Uterus (tissue), 4 donors: ENCODE measurements at places on chromosomes 5 and 9.

DNA sequence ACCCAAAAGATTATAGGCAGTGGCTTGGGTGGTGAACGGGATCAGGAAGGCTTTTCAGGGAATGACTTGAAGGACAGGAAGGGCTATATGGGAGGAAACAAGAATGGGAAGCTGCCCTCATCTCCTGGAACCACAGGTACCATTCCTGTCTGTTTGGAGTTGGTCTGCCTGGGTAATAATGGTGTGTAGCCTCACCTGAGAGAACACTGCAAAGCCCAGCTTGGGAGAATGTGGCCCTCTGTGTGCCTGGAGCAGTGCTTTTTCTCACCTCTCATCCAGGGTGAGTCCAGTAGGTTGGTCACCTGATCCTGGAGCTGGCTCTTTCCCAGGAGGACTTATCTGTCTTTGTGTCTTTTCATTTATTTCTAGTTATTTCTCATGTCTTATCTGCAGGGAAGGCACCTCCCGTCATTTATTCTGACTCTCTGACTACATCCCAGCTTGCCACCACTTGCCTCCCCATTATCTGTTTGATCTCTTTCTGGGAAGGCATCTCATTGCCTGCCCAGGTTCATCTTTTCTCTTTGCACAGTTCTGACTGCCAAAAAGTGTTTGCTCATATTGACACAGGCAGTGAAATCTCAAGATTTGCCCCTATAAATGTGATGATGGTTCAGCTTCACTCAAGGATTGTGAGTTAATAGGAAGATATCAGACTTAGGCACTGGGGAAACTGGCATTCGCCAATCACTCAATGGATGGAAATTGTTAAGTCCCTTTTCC, 22.5 kb upstream of the OR2S2 start:
- DNase-seq: no peak

GRCh38 chr9:101311191-101311590, 73.6 kb downstream of the BAAT start:
- no peak for DNase-seq

DNA sequence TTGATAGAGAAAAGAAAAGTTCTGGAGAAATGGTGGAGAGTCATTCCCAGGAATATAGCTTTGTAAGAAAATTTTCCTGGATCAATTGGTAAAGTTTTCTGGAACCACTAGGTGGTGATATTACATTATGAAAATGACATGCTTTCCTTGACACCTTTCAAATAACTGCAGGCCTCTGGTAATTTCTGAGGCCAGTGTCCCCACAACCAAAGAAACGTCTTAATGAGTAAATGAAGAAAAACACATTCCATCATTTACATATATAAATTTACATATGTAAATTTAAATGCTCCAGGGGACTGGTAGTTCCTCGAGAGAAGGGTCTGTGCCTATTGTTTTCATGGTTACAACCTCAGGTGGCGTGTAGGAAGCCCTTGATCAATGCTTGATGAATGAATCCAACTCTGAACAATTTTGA, 17.2 kb upstream of the RGS3 start:
- DNase-seq: no peak

DNA sequence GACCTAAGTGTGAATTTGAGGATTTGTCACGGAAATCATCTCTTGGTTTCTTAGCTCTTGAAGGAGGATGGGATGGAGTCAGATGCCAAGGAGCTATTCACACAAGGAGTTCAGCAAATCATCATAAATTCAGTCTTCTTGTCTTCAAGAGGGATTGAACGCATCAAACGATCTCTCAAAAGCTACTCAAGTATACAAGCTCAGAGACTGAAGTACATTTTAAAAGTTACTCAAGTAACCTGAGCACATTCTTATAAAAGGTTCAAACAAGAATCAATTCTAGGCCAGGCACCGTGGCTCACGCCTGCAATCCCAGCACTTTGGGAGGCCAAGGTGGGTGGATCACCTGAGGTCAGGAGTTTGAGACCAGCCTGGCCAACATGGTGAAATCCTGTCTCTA, 21.1 kb upstream of the GOLPH3 start:
- no peak for DNase-seq

DNA sequence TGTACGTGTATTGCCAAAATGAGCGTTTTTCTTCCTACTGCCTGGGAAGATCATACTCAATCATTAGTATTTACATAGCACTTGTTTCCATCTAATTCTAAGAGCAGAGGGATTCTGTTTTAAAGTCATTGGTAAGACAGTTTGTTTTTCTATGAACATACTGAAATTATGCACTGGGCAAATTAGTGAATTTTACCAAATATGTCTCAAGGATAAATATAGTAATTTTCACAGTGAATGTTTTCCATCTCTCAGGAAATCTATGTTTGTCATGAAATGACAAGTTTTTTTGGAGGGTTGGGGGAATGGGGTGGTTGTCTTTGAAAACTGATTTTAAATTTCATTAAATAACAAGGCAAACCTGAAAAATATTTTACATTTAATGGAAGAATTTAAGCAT, 441.3 kb upstream of the ARRDC3 start:
- DNase-seq: no peak

DNA sequence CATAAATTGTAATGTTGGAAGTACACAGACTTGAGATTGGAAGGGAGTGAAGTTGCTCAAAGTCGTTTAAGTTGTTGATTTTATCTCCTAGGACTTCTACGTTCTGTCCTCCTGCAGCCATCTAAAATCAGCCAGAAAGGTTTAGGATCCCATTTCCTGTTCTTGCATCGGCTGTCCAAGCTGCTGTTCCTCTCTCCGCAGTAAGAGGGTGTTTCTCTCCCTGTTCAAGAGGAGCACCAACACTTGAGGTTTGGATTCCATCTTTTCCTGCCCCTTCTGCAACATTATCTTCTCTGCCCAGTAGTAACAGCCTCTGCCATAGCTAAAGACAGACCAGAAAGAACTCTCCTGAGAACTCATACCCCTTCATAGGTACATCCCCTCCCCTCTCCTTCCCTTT, 373.4 kb downstream of the GADD45G start:
- DNase-seq: no peak

GRCh38 chr5:177005619-177006264, 837 bp downstream of the UIMC1 start:
- peak; percentile 57 for DNase-seq

DNA sequence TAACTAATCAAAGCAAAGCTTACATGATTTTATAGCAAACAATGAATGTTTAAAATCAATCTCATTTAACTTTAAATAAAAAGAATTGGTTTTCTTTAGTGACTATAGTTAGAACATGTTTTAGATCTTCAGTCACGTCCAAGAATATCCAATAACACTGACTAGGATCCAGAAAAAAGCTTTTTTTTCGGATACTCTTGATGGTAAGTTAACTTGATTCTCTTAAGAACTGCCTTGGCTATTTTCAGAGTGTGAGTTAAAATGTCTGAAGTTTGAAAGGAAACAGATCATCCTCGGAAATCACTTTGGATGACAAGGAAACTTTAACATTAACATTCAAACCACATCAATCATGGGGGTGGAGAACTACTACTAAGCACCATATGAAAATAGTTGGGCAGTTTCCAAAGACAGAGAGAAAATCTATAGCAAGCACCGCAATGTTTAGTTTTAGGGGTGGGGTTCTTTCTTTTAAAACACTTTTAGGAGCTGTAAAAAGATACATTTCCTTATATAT, 83.7 kb upstream of the SLC27A6 start:
- DNase-seq: no peak

GRCh38 chr5:57102905-57103255, 71.0 kb upstream of the GPBP1 start:
- no peak for DNase-seq

GRCh38 chr5:18216016-18216415, 581.8 kb downstream of the TAF11L14 start:
- DNase-seq: no peak

DNA sequence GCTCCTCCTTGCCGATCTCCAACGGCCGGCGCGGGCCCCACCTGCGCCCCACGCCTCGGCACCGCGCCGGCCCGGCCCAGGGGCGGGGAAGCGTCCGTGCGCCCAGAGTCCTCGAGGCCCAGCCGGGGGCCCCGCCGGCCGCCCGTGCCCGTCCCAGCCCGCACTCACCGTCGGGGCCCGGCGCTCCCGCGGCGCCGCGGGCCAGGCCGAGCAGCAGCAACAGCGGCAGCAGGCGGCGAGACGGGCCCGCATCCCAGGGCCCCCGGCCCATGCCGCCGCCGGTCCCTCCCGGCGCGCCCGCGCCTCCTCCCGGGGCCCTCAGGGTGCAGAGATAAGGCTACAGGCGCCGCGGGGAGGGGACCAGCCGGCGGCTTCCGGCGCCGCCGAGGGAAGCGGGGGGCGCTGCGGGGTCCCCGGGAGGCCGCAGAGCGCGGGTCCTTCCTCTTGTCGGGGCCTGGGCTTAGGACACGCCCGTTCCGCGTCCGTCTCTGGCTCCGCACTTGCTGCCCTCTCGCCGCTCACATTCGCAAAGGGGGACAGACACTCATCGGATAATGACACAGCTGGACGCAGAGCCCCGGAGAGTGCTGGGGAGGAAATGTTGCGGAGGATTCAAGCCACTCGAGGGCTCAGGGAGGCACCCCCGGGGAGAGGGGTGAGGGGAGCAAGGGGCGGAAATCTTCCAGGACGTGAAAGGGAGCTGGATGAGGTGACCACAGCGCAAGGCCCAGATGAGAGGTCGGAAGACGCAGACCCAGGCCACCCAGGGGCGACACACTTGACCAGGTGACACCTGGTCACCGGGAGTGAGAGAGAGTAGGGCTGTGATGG, at the start of gene SUSD1:
Gene SUSD1, minus strand, starts transcription at position 333 of the 831 bp plus-strand sequence. Its CDS starts 62 bp downstream, at position 271.
- no peak for DNase-seq

- DNase-seq: no peak
Measured at GRCh38 chr9:636931-637591, 204.4 kb upstream of the DMRT1 start.

DNA sequence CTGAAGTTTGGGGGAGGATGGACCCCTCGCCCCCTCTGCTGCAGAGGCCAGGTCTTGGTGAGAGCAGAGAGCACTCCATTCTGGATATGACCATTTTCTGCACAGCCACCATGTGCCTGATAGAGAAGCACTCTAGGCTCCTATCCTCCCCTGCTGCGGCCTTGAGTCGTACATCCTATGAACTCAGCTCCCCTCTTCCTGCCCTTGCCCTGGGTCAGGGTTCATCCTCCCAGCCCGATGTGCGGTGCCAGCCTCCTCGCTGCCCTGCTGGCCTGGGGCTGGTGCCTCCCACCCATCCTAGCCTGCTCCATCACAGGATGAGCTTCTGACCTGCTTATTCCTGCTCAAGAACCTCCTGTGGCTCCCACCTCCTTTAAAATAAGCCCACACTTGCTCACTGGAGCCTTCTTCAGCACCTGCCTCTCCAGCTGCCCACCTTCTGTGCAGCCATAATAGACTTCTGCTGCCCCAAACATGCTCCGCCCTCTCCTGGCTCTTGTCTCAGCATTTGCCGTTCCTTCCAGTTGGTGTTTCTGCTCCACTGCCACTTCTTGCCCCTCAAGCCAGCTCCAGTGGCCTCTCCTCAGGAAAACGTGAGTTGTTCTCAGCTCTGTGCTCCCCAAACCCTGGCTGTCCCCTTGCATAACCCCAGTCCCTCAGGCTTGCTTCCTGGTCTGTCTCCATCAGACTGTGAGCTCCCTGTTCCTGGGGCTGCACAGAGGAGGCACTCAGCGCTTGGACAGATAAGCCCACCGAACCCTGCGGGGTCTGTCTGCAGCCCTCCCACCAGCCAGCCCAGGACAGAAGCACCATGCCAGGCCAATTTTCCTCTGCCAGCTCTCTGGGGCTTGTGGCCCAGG, 22.3 kb upstream of the TTLL11 start:
- DNase-seq: no peak

- no peak for DNase-seq
Measured at GRCh38 chr5:15791274-15791673, 291.3 kb downstream of the FBXL7 start.

DNA sequence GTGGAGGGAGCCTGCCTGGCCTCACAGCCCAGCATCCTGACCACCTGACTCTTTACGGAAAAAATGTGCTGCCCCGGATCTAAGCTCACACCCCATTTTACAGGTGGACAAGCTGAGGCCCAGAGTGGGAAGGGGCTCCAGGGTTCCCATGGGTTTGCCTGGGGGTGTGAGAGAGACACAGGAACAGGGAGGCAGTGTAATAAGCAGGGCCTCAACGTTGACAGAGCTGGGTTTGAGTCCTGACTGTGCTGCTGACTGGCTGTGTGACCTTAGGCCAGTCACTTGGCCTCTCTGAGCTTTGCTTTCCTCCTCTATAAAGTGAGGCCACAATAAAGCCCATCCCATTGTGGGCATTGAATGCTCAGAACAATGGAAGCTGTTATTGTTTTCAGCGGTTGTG, 73.7 kb downstream of the HMCN2 start:
- no peak for DNase-seq

GRCh38 chr5:52738095-52738506, 49.6 kb upstream of the ITGA1 start:
- DNase-seq: no peak

- no peak for DNase-seq
Measured at GRCh38 chr5:142806841-142807267, 36.7 kb downstream of the ARHGAP26 start.

GRCh38 chr5:2254880-2255750, 372.4 kb upstream of the IRX4 start:
- no peak for DNase-seq

- no peak for DNase-seq
Measured at GRCh38 chr5:98041661-98042060, 731.8 kb upstream of the RGMB start.

DNA sequence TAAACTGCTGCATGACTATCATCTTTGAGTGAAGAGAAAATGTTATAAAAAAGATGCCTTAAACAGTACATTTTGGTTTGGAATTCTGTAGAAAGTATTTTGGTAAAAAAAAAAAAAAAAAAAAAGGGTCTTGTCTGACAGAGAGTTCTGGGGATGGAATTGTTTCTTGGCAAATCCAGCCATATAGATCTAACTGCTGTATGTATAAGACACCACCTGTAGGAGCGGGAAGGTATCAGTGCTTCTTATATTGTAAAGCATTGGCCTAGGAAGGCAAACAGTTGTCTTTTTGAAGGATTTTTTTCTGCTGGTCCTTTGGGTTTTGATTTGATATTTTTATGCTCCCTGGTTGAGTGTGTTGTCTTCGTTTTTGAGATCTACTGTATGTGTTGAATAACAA, 2.8 kb downstream of the PURA start:
- DNase-seq: no peak

DNA sequence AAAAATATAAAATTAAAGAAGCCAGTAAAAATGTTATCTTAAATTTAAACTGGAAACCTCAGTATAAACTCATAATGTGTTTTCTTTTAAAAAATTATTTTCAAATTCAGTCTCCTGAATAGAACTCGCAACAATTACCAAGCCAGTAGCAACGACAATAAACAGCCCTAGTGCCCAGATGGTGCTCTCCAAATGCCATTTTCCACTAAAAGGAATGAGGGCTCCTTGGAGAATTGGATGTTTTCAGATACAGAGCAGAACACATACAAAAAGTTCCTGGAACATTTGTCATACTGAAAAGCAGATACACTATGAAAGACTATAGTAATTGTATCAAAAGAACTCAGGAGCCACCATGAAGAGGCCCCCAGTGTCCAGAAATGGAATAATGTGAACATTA, 97.4 kb downstream of the TMC1 start:
- DNase-seq: no peak

DNA sequence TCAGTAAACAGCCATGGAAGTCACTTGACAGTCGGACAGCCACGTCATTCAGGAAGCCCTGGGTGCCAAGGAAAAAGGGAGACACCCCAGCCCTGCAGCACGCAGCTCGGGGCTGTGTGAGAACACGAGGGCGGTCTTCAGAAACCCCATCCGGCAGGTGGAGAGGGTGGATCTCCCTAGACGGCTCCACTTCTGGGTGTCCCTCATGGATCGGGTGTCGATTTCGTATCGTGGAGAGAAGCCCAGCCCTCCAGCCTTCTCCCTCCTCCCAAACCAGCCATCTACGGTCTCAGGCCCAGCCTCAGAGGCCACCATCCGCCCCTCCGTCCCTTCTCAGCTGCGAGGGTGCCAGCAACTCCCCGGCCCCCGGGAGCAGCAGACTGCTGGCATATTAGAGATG, 65.5 kb upstream of the BARHL1 start:
- no peak for DNase-seq
